Adrenal gland (tissue), 19 donors: ENCODE measurements at places on chromosomes 3 and 15.
A peak's percentile ranks its signal among the peaks of the same experiment; 100 is the strongest.

DNA sequence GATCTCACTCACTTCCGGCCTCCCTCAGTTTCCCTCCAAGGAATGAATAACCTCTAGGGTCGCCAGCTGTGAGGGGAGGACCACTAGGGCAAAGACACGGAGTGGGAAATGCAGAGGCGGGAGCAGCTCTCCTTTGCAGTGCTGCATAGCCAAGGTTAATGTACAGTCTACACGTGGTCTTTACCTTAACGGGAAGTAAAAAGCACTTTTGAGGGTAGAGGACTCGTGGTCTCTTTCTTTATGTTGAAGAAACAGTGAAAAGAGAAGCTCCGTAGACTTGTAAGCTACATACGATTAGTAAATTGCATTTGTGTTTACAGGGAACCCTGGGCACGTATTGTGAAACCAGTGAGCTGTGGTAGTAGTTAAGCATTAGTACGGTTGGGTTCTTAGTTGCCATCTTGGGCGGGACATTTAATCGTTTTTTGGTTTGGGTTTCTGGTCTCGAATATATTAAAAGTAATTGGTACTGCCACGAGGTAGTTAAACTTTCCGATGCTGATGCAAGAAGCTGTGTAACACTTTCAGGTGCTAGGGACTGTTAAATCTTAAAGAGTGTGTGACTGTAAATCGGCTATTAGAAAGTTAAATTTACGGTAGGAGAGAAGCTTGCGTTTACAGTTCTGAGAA lies 828 bp downstream of the U2SURP start:
- no peak for DNase-seq

DNA sequence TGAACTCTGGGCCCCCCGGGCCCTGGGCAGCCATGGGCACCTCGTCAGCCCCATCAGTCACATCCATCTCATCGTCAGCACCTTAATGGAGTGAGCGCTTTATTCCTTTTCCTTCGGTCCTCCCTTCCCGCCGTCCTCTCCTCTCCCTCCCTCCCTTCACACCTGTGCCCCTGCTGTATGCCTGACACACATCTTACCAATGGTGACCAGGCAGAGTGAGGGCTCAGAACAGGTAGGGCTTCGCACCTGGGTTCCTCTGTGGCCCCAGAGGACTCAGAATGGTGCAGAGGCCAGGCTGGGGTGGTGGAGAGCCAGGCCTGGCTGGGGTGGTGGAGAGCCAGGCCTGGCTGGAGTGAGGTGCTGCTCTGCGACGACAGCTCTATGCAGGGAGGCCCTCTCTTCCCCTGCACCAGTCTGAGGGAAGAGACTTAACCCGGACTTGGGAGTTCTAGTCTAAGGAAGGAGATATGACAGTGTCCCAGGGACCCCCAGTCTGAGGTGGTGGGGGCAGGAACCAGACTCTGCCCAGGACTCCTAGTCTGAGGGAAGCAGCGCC lies 11.6 kb downstream of the C15orf39 start:
- no peak for DNase-seq

GRCh38 chr15:41795996-41796856 lies 21.9 kb downstream of the MAPKBP1 start:
- no peak for DNase-seq

GRCh38 chr3:37308247-37308646 lies 133.9 kb upstream of the LRRFIP2 start:
- no peak for DNase-seq

GRCh38 chr3:194326192-194326967 lies 24.7 kb downstream of the CPN2 start:
- no peak for DNase-seq

GRCh38 chr15:92579486-92579885 lies 76.1 kb downstream of the FAM174B start:
- DNase-seq: no peak

DNA sequence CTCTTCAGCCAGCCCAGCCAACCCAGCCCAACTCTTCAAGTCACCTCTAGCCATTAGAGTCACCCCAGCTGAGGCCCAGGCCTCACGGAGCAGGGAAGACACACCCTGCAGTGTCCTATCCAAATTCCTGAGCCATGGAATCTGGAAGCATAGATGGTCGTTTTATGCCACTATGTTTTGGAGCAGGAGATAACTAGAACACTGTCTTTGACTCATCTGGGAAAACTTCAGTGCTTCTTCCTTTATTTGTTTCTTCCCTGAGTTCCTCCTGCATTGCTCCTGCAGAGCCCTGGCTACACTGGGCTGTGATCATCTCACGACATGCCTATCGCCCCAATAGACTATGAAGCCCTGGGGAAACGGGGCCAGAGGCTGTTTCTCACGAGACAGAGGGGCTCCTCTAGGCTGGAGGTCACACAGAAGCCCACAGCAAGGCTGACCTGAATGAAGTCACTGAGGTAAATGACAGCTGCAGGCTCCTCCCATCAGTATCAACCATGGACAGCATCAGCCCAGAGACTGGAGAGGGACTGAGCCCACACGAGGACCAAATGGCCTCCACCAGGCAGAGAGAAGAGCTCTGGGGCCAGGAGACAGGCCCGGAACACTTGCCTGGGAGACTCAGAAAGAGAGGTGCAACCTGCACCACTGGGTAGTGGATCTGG lies 22.7 kb downstream of the CRABP1 start:
- DNase-seq: no peak

- no peak for DNase-seq
Measured at GRCh38 chr3:55546866-55547669, 60.0 kb upstream of the WNT5A start.

- DNase-seq: no peak
Measured at GRCh38 chr3:175336406-175337133, 477.4 kb downstream of the NAALADL2 start.

GRCh38 chr3:9994086-9994844 lies 7.6 kb upstream of the EMC3 start:
- no peak for DNase-seq

- no peak for DNase-seq
Measured at GRCh38 chr3:111335512-111336303, 206.3 kb upstream of the CD96 start.

- DNase-seq: no peak
Measured at GRCh38 chr3:15029625-15030024, 35.5 kb downstream of the MRPS25 start.

DNA sequence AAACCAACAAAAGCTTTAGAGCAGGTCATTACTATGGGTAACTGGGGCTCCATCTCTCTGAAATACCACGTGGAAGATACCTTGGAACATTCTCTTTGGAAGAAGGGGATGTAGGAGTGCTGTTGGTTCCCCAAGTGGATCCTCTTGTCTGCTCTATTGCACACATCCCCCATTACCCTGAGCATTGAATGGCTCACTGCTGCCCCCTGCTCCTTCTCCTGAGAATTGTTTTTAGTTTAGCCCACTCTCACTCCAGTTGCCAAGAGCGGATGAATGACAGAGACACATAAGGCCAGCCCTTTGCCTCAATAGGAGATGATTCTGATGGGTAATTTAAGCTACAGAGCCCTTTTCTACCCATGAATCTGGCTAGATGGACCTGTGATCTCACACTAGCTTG lies 135.6 kb upstream of the SUCLG2 start:
- peak; percentile 40 for DNase-seq

DNA sequence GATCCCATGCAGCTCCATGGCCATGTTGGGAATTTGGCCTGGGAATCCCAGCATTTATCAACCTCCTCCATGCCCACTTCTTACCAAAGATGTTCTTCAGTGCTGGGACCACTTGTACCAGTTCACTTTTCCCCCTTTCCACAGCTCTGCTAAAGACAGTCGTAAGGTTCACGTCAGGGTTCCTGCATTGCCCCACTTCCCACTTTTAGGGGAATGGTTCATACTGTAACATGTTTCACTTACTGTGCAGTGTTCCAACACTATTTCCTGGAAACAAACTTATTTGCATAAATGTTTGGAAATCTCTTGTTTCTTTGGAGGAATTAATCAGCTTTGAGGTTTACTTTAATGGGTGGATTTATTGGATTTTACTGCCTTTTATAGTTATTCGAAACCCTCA lies 17.0 kb downstream of the APH1B start:
- DNase-seq: no peak

GRCh38 chr15:25238126-25238525 lies 200.7 kb downstream of the UBE3A start:
- DNase-seq: no peak

GRCh38 chr3:100615684-100616083 lies 6.3 kb downstream of the ADGRG7 start:
- no peak for DNase-seq

DNA sequence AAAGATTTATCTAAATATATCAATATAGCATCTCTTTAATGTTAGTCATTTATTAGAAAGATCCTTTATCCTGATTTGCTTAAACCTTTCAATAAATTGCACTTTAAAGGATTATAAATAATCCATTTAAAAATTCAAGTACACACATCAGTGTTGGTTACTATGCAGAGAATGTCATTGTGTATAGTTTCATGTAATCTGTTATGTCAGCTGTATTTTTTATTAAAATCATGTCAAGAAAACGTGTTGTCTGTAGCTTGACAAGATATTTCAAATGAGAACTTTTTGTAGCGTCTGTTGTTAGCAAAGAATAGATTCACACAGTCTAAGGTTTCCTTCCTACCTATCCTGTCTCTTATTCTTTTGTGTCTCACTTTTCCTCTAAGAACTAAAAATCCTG lies 7.8 kb downstream of the PDHB start:
- no peak for DNase-seq

DNA sequence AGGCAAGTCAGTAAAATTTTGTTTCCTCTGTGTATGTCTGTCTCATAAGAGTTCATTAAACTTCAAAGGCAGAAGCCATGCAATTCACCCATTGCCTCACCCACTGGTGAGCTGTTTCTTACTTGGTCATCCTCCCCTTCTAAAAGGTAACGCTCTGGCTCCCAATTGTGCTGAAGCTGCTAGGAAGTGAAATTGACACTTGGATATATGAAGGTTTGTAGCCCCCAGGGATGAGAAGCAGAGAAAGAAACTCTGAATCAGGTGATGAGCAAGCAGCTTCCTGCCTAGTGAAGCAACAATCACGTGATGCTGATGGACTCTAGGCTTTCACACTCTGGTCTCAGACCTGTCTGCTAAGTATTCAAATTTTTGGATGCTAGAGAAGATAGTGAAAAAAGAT lies 70.7 kb downstream of the CD200R1L start:
- DNase-seq: no peak

- no peak for DNase-seq
Measured at GRCh38 chr3:99957151-99957796, 139.6 kb downstream of the CMSS1 start.

- peak; percentile 13 for DNase-seq
Measured at GRCh38 chr15:26013981-26014380, 150.9 kb upstream of the ATP10A start.

DNA sequence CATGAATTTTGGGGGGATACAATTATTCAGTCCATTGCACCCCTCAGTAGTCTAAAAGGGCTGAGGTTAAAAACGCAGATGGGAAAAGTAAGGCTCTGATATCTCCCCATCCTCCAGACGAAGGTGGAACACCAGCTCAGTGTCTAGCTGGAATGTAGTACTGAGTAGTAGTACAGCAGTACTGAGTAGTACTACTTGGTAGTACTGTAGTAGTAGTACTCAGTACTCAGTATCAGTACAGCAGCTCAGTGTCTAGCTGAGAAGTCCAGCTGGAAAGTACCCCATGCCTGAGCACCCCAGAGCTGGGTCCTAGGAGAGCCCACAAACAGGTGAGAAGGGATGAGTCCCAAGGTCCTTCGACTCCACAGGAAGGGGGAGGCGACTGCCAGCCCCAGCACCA lies 148.7 kb downstream of the XXYLT1 start:
- no peak for DNase-seq

DNA sequence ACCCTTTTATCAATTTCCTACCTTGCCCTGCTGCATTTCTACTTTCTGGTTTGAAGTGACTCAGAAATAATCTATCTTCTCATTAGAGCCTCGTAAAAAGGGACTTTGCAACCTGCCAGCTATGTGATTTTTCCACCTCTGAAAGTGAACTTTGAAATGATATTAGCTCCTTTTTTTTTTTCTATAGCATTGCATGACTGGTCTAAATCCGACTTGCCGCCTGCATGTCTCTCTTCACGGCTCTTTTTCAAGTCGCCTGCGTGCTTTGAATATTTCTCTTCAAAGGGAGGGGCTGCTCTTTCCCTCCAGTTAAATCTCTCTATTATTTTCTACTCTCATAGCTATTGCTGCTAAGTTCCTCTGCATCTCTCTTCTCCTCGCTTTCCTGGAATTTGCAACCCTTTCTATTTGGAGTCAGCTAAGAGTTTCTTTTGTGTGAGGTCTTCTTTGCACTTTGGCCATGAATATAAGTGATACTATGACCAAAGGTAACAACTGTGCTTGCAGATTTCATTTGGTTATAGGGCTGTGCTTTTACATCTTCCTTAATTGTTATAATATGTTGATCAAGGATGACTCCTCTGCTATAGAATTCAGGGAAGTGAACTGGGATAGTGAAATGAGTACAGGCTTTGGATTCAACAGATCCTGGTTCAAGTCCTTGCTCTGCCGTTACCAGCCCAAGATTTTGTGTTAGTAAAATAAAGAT lies 541.1 kb downstream of the AGBL1 start:
- no peak for DNase-seq

GRCh38 chr3:9779721-9780457 lies 10.1 kb upstream of the CAMK1 start:
- DNase-seq: no peak

GRCh38 chr15:33844597-33844996 lies 123.7 kb upstream of the CHRM5 start:
- no peak for DNase-seq

DNA sequence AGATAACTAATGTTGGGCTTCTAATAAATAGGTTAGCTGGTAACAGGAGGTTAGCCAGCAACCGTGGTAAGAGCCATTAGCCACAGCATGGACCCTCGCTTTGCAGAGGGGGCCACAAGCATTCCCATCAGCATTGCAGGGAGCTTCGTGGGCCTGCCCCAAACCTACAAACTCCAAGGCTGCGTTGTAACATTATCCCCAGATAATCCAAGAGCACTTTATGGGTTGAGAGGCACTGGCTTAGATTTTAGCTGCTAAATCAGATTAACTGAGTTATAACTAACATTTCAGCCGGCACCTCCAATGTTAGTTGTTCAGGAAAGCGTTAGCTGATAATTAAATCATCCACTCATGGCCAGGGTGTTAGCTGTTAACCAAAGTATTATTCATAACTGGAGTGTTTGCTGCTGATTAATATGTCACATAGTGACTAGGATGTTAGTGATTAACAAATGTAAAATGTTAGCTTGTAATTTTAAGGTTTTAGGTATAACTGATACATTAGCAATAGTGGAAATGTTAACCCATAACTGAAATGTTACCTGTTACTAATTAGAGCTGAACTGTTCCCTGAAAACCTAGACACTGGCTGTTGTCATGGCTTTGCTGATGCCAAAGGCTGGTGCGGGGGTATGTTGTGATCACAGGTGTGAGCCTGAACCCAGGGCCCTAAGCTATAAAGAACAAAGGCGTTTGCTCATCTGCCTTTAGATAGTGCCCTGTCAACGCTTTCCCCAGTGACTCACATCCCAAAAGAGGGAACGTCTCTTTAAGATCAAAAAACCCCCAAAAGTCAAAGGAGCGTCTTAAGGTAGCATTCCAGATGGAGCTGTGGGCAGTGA lies 56.2 kb downstream of the SLC6A6 start:
- DNase-seq: no peak

GRCh38 chr3:62592408-62592807 lies 219.1 kb upstream of the FEZF2 start:
- no peak for DNase-seq

DNA sequence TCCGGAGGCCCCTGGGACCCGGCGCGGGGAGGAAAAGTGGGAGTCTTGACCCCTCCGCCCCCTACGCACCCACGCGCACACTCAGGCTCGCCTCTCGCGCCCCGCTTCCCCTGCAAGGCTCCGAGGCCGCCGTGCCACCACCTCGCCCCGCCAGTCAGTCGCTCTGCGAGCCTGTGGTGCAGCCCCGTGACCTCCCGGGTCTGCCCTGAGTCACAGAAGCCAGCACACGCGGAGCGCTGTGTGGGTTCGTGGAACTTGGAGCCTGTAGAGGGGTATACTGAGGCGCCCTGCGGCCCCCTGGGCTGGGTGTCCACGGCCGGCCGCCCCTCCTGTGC lies 380 bp upstream of the ALS2CL start:
- DNase-seq: peak; percentile 69
